ENCODE measurements at places on chromosomes 12 and 14. TPM values are rescaled to one million over a fixed set of nuclear protein-coding genes. Genes with fewer than 3 reads are reported as not detected.

The KRT6B gene
- not detected for total RNA-seq

The POLR3B gene
- total RNA-seq, result 13.0 TPM

The SYCP3 gene
- total RNA-seq, result 0.11 TPM

The TCL1B gene
- not detected for total RNA-seq

The GPR132 gene
- total RNA-seq, result 0.25 TPM

The CPNE6 gene
- not detected for total RNA-seq

The MDP1 gene
- total RNA-seq, result 18.9 TPM

The MYL2 gene
- not detected for total RNA-seq

The RNASE2 gene
- not detected for total RNA-seq

The TMCC3 gene
- 11.8 TPM for total RNA-seq

The CLEC7A gene
- not detected for total RNA-seq

The CPNE8 gene
- 15.7 TPM for total RNA-seq

The PRKD1 gene
- total RNA-seq, result 8.3 TPM

The BMP4 gene
- total RNA-seq, result 0.75 TPM

The SPX gene
- 0.77 TPM for total RNA-seq

The KRT79 gene
- total RNA-seq, result not detected

The SMCO3 gene
- 0.11 TPM for total RNA-seq

The B4GALNT3 gene
- total RNA-seq, result not detected

The KRT3 gene
- not detected for total RNA-seq

The C12orf60 gene
- 0.50 TPM for total RNA-seq

The IKZF4 gene
- 1.5 TPM for total RNA-seq

The PTCSC3 gene
- total RNA-seq, result not detected
